T-helper 17 cell (primary cell): ENCODE measurements at places on chromosomes 1 and 21.

DNA sequence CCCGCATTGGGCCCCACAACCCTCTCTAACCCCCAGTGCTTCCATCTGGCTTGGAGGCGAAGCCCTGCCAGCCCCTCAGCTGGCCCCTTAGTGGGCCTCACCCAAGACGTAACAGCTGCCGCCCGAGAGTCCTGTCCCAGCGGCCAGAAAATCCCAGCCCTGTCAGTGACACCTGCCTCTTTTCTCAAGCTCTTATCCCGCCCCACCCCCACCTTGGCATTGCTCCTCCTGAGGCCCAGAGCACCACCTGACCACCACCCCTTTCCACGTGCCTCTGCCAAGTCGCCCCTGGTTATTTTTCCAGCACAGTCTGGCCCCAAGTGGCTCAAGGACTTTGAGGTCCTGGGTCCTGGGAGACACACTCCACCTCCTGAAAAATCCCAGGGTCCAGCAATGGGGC is 5.9 kb upstream of the CTRC start:
- DNase-seq, result no peak

DNA sequence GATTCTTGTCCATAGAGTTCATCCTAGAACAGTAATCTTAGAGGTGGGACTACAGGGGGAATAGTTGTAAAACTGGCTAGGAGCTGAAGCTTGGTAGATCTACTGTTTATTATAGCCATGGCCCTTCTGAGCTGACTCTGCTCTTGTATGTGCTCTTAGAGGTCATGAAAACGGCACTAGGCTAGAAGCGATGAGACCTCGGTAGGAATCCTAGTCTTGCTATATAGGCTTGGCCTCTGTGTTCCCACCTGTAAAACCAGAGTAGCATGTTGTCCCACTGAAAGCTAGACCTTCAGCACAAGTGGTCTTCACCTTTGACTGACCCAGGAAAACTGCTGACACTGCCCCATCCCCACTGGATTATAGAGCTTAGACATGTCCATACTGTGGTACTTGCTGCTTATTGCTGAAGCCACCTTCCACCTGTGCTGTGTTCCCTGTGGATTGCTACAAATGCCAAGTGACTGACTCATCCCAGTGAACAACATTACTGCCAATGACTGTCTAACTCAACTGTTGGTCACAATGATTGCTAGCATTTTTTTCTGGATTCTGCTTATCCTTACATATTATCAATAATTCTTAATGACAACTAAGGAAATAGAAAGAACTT is 23.0 kb upstream of the PIGC start:
- DNase-seq, result no peak

GRCh38 chr1:116460261-116460660 is 87.2 kb downstream of the ATP1A1 start:
- DNase-seq, result no peak

- DNase-seq, result no peak
Observed at GRCh38 chr1:219441884-219442283, 171.0 kb downstream of the ZC3H11B start.

GRCh38 chr1:233527818-233528217 is 86.1 kb upstream of the KCNK1 start:
- DNase-seq, result no peak

GRCh38 chr1:88228114-88228513 is 456.0 kb upstream of the PKN2 start:
- no peak for DNase-seq

DNA sequence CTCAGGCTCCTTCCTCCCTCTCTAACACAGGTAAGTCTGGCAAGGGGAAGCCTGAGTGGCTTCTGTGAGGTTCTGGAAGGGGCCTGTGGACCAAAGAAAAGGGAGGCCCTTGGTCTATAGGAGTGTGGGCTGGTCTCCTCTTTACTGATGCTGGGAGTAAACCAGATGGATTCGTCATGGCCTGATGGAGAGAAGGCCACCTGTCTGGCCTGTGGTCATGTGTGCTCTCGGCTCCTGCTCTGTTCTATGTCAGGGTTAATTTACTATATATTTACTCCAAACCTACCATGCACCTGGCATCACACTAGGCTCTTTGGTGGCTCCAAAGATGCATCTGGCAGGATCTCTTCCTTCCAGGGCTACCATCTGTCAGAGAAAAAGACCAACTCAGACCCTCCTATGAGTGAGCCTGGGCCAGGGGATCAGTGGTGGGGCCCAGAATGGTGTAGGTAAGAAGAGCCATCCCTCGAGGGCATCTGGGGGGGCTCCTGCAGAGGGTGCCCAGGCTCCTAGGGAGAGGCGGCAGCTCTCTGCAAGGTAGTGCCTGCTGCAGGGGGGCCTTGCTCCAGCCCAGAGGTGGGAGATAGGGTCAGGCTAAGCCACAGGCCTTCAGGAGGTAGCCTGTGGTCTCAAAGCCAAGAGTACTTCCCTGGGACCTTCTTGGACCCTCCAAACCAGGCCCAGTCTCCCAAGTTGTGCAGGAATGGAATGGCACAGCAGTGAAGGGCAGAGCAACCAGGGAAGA is 68.2 kb upstream of the SELENON start:
- DNase-seq, result no peak

DNA sequence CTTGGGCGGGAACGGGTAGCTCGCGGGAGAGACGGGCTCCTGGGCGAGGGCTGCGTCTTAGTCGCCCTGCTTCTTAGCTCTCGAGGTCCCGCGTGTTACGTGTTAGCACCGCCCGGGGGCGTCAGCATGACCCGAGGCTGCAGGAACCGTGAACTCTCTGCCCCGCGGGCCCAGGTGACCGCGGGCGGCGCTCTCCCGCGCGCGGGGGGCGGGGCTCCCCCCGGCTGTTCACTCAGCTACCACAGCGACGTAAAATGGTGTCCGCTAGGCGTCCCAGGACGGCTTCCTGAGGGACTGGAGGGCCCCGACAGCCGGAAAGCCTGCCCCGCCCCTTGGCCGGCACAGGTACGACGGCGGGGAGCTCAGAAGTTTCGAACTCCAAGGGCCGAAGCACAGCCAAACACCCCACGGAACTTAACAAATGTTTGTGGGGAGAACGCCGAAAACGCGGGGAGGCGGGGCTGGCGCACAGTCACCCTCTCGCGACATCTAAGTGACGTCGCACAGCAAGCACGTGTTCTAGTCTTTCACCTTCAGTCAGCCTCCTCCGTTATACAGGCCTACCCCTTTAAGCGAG is 780 bp upstream of the RBM15 start:
- peak; percentile 89 for DNase-seq

GRCh38 chr1:89444791-89445190 is 79.8 kb upstream of the LRRC8B start:
- no peak for DNase-seq

DNA sequence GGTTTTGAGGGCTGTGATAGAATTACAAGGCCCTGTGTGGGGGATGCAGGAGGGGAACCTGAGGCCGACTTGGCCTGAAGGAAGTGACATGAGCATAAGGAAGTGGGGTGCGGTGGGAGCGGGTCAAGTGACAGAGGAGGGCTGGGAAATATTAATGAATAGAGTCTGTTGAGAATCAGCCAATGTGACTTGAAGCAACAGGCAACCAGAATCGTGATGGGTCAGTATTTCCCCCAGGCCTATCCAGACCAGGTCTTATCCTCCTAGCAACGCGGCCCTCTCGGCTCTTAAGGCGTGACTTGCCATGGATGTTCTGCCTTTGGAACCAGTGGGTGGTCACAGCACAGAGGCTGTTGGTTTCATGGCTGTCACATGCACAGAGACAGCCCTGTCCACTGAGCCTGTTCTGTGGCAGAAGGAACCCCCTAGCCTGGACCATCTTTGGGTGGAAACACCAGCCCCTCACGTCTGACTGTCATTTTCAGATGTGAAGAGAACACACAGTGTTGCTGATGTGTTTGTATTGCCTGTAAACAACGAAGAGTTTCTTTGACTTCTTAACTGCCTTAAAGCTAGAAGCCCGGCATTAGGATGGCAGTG is 468.8 kb downstream of the CAMTA1 start:
- DNase-seq, result no peak

DNA sequence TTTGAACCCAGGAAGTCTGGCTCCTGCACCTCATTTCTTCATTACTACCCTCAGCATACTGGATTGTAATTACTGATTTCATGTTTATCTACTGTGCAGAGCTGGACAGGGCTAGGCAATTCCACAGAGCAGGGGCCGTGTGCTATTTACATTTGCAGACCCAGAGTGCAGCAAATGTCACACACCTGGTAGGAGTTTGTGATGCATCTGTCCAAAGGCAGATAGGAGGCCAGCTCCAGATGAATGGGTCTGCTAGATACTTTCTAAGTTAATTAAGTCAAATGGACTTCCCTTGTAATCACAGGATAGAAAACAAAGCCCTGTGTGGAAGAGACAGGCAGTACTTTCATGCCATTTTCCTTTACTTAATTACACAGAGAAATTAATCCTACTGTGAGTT is 46.2 kb downstream of the PGBD5 start:
- DNase-seq, result no peak

DNA sequence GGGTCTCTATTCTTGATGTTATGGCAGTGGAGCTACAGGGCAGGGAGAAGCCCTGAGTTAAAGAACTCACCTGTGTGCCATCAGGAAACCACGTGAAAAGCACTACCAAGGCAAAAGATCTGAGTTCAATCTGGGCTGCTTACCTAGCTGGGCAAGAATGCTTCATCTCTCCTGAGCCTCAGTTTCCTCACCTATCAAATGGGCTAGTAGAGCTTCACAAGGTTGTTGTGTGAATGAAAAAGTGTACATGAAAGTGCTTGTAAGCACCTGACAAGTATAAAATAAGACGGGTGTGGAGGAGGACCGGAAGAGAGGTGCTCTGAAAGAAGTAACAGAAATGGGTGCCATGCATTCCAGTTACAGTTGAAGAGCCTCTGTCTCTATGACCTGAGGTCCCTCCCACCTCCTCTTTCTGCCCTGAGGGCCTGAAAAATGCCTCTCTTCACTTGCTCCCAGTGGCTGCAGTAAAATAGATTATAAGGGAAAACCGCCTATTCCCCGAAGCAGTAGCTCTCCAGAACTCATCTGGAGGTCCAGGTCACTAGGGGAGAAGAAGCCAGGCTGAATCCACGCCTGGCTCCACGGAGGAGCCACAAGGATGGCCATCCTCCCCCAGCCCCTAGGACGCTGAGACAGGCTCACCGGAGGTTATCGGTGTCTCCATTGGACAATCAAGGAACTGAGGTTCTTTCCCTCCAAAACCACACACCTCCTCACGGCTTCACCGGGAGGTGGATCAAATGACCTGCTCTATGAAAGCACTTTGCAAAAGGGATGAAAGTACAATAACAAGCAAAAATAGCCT is 1.4 kb downstream of the GPR161 start:
- no peak for DNase-seq

- DNase-seq, result no peak
Observed at GRCh38 chr1:202951437-202951836, 6.7 kb downstream of the ADIPOR1 start.

DNA sequence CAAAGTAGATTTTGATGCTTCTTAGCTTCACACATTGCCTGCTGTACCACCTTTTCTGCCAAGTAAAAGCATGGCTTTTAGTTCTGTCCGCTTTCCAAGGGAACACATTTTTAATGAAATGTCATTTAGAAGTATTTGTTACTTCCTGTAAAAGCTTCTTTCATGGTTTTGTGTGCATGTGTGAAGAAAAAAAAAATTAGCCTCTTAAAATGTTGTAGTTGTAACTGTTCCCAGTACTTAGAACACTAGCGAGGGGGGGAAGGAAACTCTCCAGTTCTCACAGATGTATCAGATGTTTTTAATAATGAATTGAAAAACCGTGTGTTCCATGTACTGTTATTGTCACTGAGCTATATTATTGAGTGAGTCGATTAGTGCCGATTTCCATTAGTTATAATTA is 568.3 kb upstream of the ADGRL2 start:
- DNase-seq, result no peak

DNA sequence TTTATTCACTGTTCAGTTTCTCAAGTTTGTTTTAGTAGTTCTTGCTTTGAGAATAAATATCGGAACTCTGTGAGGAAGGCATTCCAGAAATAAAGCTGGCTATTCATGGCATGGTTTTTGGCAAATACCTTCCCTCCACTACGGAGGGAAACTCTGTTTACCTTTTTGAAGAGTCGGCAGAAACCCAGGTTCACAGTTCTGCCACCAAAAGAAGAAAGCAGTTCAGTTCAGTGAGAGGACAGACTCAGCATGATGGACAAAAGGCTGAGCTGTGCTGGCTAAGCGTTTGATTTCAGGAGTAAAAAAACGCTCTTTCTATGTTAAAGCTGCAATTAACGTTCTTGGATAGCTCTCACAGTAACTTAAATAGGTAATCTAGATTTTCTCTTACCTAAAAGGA is 42.4 kb downstream of the CNN3 start:
- no peak for DNase-seq

DNA sequence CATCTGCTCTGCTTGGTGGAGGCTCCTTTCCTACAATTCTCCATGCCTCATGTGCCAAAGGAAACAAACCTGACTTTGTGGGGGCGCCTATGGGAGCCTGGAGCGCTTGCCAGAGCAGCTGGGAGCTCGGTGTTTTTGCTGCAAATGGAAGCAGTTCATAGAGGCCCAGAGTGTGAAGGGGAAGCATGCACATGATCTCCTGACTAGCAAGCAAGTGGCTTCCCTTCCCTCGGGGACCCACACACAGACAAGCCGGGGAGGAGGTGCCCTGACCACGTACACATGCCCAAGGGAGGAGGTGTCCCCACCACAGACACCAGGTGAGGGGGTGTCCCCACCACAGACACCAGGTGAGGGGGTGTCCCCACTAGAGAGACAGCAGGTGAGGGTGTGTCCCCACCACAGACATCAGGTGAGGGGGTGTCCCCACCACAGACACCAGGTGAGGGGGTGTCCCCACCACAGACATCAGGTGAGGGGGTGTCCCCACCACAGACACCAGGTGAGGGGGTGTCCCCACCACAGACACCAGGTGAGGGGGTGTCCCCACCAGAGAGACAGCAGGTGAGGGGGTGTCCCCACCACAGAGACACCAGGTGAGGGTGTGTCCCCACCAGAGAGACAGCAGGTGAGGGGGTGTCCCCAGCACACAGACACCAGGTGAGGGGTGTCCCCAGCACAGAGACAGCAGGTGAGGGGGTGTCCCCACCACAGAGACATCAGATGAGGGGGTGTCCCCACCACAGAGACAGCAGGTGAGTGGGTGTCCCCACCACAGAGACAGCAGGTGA is 106.8 kb downstream of the CRYAA start:
- DNase-seq, result no peak

- DNase-seq, result no peak
Observed at GRCh38 chr1:64490213-64490818, 20.4 kb downstream of the CACHD1 start.

- no peak for DNase-seq
Observed at GRCh38 chr1:45097944-45098343, 85.9 kb downstream of the UROD start.

- DNase-seq, result no peak
Observed at GRCh38 chr1:119987112-119987511, 82.3 kb downstream of the NOTCH2 start.

GRCh38 chr21:34754690-34755647 is 86.2 kb downstream of the CLIC6 start:
- DNase-seq, result no peak

GRCh38 chr21:42479582-42479981 is 16.4 kb downstream of the RSPH1 start:
- no peak for DNase-seq
